ENCODE measurements at places on chromosomes 2 and 18. TPM values are rescaled to one million over a fixed set of nuclear protein-coding genes. Genes with fewer than 3 reads are reported as not detected.

TUBA4B gene
- 0.25 TPM for total RNA-seq

ACVR1C gene
- total RNA-seq: 0.40 TPM

MYOM1 gene
- total RNA-seq: 0.99 TPM

TUBA4A gene
- 70.9 TPM for total RNA-seq

GRCh38 chr2:8376603-8377410 lies 305.0 kb upstream of the ID2 start:
- no peak for DNase-seq

- DNase-seq: no peak
Observed at GRCh38 chr2:46589356-46589755, 110.0 kb downstream of the TMEM247 start.

- no peak for DNase-seq
Observed at GRCh38 chr2:48886919-48887318, 131.4 kb upstream of the LHCGR start.

GRCh38 chr2:88036606-88037005 lies 19.0 kb downstream of the KRCC1 start:
- no peak for DNase-seq

DNA sequence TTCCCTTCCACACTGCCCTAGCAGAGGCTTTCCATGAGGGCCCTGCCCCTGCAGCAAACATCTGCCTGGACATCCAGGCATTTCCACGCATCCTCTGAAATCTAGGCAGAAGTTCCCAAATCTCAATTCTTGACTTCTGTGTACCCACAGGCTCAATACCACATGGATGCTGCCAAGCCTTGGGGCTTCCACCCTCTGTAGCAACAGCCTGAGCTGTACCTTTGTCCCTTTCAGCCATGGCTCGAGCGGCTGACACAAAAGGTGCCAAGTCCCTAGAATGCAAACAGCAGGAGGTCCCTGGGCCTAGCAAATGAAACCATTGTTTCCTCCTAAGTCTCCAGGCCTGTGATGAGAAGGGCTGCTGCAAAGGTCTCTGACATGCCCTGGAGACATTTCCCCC lies 744.5 kb upstream of the LINC00305 start:
- DNase-seq: no peak

GRCh38 chr2:227344231-227344630 lies 19.2 kb downstream of the MFF start:
- DNase-seq: no peak

- DNase-seq: no peak
Observed at GRCh38 chr2:386406-387103, 98.7 kb upstream of the ALKAL2 start.

GRCh38 chr2:47346-47725 lies 1.0 kb upstream of the FAM110C start:
- no peak for DNase-seq
